Immature natural killer cell (primary cell): ENCODE measurements at places on chromosomes 5 and 9.
A peak's percentile ranks its signal among the peaks of the same experiment; 100 is the strongest.

GRCh38 chr5:37197340-37198050 lies 51.7 kb downstream of the CPLANE1 start:
- DNase-seq = peak; percentile 50

DNA sequence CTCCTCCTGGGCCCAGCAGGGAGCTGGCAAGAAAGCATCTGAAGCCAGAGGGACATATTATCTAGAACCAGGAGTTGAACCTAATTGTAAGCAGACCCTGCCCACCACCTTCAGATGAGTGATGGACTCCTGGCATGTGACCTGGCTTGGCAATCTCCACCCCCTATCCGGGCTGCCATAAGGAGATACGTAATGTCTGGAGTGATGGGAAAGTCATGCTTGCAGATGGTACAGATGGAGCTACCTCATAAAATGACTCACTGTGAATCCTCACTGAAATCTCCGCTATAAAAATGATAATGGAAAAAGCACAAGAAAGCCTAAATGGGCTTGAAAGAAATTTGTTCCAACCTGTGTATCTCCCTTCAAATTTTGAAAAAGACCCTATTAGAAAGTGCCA lies 157.5 kb downstream of the DMRT2 start:
- no peak for DNase-seq

- DNase-seq = no peak
Measured at GRCh38 chr5:172428224-172429166, 25.8 kb downstream of the SH3PXD2B start.

GRCh38 chr5:133892774-133893173 lies 75.7 kb downstream of the C5orf15 start:
- no peak for DNase-seq

DNA sequence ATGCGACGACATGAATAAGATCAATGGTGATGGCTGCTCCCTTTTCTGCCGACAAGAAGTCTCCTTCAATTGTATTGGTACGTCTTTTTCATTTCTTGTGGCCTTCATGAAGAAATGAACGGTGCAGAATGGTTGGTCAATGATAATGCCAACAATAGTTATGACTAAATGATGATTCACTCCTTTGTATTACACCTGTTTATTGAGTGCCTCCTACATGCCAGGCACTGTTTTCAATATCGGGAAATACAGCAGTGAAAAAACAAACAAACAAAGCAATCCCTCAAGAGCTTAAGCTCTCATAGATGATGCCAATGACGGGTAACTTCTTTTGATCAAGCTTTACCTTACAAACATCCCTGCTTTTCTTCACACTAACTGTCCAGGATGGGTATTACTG lies 117.7 kb downstream of the PAPPA start:
- DNase-seq = no peak

GRCh38 chr5:9339206-9339818 lies 206.6 kb downstream of the SEMA5A start:
- DNase-seq = no peak
